Large intestine (tissue), 12 donors: ENCODE measurements at places on chromosomes 7 and 10.
A peak's percentile ranks its signal among the peaks of the same experiment; 100 is the strongest.

GRCh38 chr7:4707217-4707741 lies 25.2 kb downstream of the FOXK1 start:
- DNase-seq: no peak

- no peak for DNase-seq
Observed at GRCh38 chr7:49150486-49150885, 226.1 kb downstream of the CDC14C start.

- DNase-seq: no peak
Observed at GRCh38 chr10:93475227-93475626, 6.9 kb downstream of the MYOF start.

- peak; percentile 4 for DNase-seq
Observed at GRCh38 chr10:7756360-7756992, 31.3 kb downstream of the KIN start.

DNA sequence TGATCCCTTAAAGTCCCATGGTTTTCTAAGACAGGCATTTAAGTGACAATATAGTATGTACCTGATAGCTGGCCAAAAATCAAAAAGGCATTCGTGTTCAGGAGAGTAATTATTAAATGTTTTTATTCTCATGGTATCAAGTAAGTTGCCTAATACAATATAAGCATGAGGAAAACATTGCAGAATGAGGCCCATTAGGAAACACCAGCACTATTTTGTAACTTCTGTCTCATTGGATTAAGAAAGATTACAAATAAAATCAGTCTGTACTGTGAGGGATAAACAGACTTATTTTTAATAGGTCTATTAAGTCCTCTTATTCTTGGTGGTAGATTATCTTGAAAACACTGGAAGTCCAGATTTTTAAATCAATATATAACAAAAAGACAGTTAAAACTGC lies 110.1 kb downstream of the SNX13 start:
- DNase-seq: no peak

DNA sequence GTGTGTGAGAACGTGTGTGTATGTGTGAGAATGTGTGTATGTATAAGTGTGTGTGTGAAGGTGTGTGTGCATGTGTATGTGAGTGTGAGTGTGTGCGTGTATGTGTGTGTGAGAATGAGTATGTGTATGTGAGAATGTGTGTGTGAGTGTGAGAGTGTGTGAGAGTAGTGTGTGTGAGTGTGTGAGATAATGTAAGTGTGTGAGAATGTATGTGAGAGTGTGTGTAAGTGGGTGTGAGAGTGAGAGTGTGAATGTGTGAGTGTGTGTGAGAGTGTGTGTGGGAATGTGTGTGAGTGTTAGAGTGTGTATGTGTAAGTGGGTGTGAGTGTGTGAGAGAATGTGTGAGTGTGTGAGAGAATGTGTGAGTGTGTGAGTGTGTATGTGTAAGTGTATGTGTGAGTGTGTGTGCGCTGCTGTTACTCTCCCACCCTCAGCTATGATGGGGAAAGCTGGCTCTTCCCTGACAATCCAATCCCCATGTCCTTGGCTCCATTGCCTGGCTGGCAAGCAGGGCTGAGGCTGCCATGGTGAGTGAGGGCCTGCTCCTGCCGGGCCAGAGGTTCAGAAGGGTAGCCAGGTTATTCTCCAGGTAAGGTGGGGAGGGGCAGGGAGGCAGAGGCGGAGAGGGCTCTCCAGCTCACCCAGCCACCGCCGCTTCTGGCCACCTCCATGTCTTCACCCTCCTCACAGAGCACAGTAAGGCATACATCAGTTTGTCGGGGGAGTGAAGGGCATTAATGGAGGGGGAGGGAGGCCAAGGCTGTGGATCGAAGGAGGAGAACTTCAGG lies 72.6 kb upstream of the PCBD1 start:
- no peak for DNase-seq

DNA sequence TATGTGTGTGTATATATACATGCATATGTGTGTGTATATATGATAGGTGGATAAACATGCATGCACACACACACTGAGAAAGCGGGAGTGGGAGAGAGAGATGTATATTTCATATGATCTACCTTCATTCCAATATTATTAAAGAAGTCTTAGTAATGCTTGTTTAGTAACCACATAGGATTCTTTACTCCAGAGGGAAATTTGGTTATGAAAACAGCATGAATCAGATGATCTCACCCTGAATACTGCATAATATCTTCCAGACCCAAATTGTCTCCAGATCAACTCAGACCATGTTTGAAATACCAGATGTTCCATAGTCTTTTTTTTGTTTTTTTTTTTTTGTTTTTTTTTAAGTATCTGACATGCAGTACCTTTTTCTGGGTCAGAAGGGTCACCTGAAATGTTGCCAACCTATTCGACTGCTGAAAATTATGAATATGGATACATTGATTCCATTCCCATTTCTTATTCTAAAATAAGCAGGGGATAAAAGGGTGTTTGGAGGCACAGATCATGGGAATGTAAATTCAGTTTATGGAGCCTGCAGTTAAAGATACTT lies 17.4 kb downstream of the TES start:
- no peak for DNase-seq
